ENCODE measurements at places on chromosomes 5 and 9.

DNA sequence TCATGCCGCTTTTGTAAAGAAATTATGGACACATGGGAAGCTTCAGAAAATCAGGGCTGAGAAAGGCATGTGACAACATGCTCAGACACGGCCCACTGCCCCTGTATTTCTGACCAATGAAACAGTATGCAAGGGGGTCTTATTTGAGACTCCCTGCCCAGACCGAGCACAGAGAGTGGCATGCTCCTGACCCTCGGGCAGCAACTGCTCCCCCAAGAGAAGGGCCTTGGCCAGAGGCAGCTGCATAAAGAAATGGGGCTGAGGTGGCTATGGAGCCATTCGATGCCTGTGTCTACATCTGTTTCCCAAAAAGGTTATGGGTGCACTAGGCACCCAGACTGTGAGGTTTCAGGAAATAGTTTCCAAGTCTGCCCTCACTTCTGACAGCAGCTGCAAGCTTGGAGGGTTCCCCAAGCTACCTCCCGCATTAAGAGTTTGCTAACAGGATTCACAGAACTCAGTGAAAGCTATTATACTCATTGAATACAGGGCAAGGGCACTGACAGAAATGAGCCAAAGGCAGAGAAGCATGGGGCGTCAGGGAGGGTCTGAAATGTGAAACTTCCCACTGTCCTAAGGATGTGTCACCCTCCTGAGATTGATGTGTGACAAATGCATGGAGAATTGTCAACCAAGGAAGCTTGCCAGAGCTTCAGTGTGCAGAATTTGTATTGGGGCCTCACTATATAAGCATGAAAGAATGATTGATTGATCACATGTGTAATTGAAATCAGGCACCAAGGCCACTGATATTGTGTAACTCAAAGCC is 94.3 kb downstream of the DAP start:
- no peak for DNase-seq

- no peak for DNase-seq
Observed at GRCh38 chr9:134224567-134225093, 60.3 kb upstream of the RNU6ATAC start.

GRCh38 chr9:121386442-121387175 is 16.6 kb upstream of the STOM start:
- DNase-seq: no peak

GRCh38 chr5:109901628-109901981 is 211.9 kb downstream of the MAN2A1 start:
- no peak for DNase-seq

- DNase-seq: no peak
Observed at GRCh38 chr9:37034305-37034937, 353 bp upstream of the PAX5 start.

DNA sequence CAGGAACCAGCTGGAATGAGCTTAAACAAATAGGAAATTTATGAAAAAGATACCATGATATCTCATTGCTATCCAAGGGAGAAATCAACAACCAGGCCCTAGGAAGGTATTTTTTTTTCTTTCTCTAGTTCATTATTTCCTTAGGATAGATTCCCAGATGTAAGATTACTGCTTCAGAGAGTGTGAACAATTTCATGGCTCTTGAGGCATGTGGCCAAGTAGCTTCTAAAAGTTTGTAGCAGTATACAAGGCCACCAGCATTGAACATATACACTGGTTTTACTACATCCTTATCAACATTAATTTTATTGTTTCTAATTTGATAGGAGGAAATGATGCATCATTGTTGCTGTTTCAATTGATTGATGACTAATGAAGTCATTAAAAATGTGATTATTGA is 201.2 kb downstream of the SREK1 start:
- DNase-seq: no peak

GRCh38 chr5:12392246-12392645 is 488.0 kb upstream of the CTNND2 start:
- no peak for DNase-seq

DNA sequence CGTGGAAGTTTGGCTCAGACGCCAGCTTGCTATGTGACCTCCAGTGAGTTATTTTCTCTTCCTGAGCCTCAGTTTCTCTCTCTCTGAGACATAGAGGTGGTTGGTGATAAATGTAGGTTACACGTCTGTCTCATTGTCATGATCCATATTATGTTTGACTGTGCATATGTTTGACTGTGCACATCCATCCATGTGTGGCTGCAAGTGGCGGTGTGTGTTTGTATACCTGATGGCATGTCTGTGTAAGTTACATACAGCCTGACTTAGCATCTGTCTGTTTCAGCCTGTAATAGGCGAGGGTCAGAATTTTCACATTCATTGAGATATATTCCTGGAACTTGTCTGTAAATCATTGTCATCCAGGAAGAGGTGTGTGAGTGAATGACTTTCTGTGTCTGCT is 3.3 kb downstream of the SPARC start:
- DNase-seq: no peak

- DNase-seq: peak; percentile 70
Observed at GRCh38 chr5:150789943-150790611, 11.5 kb downstream of the SMIM3 start.
